Caco-2 (cell line): ENCODE measurements at places on chromosomes 7 and 10.
A peak's percentile ranks its signal among the peaks of the same experiment; 100 is the strongest.

DNA sequence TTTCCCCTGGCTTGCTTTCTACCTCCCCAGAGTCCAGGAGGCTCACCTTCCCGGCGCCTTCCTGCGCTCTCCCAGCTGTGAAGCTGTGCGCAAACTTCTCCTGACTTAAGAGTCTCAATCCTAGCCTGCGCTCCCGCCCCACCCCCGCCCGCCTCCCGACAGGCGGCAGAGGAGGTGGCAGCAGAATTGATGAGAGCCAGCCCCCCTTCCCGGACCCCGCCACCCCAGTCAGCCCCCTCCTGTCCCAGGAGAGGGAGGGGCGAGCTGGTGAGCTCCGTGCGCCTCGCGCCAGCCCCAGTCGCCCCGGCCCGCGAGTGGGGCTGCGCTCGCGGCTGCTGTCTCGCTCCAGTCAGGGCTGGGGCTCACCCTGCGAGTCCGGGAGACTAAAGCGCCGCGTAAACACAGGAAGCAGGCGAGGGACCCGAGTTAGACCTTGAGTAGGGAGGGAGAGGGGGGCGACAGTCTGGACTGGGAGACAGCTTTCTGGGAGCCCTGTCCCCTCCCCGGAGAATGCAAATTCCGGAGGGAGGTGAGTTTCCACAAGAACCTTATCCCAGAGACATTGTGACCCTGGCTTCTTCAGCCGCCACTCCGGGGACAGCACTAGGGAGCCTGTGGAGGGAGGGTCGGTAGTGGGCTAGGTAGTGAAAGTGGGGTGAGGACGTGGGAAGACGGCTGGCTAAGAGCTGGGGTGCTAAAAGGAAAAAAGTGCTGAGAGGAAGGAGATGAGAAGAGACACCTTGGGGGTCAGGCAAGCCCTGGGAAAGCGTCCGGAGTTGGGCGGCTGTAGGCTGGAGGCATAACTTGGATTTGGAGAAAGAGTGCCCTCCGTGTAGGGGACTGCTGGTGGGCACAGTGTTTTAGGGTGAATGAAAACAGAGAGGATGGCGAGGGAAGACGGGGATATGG, at the start of gene CALCR:
Gene CALCR, minus strand, starts transcription at position 79 of the 909 bp plus-strand sequence. CDS start 87,743 bp downstream, outside the sequence.
- DNase-seq, result peak; percentile 8

DNA sequence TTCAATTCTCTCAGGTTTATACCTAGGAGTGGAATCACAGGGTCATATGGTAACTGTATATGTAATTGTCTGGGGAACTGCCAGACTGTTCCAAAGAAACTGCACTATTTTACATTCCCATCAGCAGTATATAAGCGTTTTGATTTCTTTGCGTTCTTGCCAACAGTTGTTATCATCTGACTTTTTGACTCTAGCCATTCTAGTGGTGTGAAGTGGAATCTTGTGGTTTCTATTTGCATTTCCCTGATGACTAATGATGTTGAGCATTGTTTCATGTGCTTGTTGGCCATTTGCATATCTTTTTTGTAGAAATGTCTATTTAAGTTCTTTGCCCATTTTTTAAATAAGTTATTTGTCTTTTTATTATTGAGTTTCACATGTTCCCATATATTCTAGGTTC, 44.3 kb upstream of the ZC3HAV1 start:
- DNase-seq, result no peak

DNA sequence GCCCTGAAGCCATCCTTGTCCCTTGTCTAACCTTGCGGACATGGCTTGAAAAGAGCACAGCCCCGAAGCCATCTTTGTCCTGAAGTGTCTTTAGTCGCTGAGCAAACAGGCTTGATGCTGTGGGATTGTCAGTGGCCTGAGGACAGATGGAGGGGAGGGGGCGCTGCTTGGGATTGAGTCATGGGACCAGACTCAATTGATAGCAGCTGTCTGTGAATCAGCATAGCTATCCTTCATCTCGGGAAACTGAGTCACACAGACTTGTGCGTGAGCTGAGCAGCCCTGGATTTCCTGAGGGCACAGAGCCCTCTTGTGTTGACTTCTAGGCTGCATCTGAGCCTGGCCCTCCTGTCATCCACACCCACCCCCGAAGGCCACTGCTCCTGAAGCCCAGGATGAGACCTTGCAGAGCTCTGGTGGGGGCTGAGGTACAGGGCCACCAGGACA, 14.4 kb downstream of the MYO1G start:
- peak; percentile 38 for DNase-seq

DNA sequence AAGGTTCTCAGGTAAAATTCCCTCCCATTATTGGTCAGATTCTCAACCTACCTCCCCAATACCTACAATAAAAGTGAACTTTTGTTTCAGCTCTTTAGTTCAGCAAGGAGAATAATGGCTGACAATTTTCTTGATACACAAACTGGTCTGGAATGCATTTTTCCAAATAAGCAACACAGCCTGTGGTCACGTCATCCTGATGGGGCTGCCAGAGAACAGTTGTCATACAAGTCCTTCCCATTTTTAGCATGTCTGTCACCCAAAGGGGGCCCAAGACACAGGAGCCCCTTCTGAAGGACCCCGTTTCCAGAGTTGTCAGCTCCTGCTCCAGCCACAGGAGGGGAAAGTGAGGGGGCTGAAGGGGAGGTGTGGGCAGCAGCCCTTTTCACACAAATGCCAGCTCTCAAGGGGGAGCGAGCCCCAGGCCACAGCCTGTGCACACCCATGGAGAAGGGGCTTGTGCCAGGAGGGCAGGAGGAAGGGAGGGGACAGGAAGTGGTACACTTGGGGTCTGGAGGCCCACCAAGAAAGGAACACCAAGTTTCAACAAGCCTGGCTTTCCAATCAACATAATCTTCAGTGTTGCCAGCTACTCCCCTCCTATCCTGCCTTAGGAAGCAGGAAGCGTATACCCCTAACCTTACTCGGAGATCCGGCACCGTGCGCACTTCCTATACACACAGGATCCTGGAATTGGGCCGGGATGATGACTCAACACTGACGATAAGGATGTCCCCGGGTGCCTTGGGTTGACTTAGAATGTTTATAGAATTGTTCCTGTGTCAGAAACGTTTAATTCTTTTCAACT, 43.4 kb upstream of the PDLIM1 start:
- no peak for DNase-seq

DNA sequence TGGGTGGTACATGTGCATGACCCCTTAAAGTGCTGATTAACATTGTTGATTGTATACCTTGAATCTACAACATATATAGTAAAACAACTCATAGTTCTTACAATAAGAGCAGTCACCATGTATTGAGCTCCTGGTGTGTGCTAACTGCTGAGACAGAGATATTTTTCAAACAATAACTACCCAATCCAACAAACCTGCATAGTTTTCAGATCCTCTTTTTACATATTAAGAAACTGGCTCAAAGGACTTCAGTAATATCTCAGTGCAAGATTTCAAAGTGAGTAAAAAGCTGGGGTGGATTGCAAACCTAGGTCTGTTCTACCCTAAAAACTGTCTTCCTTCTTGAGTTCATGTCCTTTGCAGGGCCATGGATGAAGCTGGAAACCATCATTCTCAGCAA, 272.2 kb downstream of the SNX13 start:
- no peak for DNase-seq

GRCh38 chr7:12386313-12386740, 17.3 kb downstream of the VWDE start:
- DNase-seq, result no peak

DNA sequence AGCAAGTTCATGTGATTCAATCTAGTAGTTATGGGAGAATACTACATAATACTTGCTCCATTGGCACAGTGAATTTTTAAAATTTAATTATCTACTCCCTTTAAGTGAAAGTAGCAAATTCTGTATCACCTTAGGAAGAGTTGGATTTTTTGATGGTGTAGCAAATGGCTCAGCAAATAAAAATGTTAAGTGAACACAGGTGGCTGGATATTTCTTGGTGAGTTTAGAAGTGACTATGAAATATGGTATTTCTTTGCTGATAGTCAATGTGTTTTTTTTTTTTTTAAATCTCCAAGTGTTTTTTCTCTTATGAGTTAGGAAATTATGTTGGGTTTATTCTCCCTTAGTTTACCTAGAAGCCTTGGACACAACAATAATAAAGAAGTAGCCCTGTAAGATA, 67.8 kb downstream of the CREM start:
- no peak for DNase-seq

DNA sequence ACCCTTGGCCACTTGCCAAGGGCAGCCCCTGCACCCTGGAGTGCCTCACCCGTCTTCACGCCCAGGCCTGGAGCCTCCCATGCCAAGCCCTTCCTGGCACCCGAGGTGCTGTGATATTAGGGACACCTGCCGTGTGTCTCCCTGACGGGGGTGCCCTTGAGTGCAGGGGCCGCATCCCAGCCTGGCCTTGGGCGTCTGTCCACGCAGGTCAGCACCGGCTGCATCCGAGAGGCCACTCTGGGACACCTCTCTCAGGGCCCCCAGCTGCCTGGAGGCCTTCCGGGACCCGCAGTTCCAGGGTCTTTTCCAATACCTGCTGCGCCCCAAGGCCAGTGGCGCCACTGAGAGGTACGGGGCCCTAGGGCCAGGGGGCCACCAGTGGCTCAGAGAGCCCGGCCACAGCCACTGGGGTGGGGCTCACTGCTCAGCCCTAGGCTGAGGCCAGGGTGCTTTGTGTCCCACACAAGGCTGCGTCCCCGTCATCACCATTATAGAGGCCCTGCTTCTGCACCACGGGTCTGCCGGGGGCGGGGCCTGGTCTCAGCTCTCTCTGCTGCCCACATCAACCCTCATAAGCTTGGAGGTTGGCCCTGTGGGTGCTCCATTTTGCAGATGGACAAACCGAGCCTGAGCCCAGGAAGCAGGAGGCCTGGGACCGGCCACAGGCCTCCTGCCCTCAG, 12.7 kb downstream of the AP5Z1 start:
- DNase-seq, result peak; percentile 34

DNA sequence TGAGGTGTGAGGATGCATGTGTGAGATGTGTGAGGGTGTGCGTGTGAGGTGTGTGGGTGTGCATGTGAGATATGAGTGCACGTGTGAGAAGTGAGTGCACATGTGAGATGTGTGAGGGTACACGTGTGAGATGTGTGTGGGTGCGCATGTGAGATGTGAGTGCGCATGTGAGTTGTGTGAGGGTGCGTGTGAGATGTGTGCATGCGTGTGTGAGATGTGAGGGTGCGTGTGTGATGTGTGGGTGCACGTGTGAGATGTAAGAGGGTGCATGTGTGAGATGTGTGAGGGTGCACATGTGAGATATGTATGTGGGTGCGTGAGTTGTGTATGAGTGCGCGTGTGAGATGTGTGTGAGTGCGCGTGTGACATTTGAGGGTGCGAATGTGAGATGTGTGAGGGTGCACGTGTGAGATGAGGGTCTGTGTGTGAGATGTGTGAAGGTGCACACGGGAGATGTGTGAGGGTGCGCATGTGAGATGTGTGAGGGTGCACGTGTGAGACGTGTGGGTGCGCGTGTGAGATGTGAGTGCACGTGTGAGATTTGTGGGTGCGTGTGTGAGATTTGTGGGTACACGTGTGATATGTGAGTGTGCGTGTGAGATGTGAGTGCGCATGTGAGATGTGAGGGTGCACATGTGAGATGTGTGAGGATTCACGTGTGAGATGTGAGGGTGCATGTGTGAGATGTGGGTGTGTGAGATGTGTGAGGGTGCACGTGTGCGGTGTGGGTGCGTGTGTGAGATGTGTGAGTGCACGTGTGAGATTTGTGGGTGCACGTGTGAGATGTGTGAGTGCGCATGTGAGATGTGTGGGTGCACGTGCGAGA, 30.5 kb downstream of the PPIF start:
- no peak for DNase-seq

- no peak for DNase-seq
These were observed 36.5 kb downstream of the DLG5 start for GRCh38 chr10:77890097-77890496.

GRCh38 chr7:21953781-21954180, 8.1 kb upstream of the CDCA7L start:
- DNase-seq, result no peak

DNA sequence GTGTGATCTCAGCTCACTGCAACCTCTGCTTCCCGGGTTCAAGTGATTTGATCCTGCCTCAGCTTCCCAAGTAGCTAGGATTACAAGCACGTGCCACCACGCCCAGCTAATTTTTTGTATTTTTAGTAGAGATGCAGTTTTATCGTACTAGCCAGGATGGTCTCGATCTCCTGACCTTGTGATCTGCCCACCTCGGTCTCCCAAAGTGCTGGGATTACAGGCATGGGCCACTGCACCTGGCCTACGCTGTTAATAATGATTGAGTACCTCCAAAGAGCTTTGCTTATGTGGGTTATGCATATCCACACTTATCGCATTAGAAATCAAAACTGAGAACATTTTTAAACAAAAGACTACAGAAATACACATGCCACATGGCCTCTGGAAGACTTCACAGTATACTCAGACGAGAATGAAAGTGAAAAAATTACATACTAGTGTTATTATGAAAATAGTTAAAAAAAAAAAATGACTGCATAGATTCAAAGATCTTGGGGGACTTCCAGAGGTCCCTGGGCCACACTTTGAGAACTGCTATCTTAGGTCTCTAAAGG, 25.4 kb downstream of the RPP38 start:
- no peak for DNase-seq

GRCh38 chr7:81355911-81356310, 413.9 kb downstream of the HGF start:
- no peak for DNase-seq

DNA sequence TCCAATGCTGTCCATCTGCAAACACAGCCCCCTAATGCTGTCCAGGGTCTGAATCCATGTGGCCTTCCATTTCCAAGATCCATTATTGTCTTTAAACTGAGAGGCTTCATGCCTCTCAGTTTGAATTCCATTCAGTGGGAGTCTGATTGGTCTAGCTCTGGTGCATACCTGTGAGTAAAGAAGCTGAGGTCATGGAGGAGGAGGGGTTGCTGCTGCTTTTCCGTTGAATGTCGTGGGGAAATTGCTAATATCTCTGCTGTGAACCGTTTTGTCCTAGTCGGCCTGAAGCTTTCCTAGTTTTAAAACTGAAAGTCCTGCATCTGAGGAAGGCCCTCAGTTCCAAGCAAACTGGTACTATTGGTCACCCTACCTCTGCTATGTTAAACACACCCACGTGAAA, 17.7 kb downstream of the SH2D4B start:
- DNase-seq, result no peak

- DNase-seq, result no peak
These were observed 232.1 kb upstream of the PCLO start for GRCh38 chr7:83394776-83395175.

DNA sequence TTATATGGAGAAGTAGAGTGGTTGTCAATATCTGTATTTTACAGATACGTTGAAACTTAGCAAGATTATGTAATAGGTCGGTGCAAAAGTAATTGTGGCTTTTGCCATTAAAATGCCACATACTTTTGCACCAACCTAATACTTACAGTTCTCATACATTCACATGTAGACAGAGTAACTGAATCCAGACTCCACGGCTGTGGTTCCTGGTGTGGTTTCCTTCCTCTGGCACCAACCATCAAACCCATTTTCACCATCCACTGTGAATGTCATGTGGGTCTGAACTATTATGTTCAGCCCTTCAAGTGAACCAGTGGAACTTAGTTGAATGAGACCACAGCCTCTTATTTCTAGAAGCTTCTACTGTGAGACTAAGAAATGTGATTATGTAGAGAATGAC, 31.5 kb upstream of the SLIT1 start:
- DNase-seq, result no peak

- no peak for DNase-seq
These were observed 58.8 kb downstream of the VIM start for GRCh38 chr10:17286562-17287550.

- no peak for DNase-seq
These were observed 199.5 kb upstream of the PFKP start for GRCh38 chr10:2867788-2868299.
